ENCODE measurements at places on chromosomes 11 and 22.

DNA sequence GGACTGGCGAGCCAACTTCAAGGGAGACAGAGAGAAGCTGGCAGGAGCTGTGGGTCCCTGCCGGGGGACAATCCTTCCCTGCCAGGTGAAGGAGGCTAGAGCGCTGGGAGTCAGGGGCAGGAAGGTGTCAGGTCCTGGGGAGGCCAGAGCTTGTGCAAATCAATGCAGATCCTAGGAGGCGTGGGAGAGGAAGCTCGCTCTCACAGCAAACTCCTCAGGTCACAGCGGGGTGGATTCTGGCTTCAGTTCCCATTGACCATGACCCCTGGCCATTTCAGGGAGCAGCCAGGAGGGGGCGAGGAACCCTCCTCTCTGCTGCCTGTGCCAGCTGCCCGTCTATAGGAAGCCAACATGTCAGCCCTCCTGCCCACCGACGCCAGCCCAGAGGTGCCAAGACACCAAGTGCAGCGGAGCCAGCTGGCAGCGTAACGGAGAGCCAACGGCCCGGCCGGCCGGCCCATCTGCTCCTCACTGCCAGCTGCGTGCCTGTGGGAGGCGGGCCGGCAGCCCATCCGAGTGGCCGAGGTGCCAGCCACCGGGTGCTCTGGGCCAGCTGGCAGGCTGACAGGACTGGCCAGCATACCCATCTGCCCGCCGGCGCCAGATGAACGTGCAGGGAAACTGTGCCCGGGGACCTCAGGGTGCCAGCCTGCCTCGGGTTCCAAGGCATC is 374.8 kb downstream of the MIAT start:
- peaks cover 10% of the 10 kb centered on the region for H3K27me3 ChIP-seq
- no peaks in the 10 kb centered on the region for H3K36me3 ChIP-seq
- DNase-seq = no peak
- no peak overlapping the region for H3K27ac ChIP-seq

DNA sequence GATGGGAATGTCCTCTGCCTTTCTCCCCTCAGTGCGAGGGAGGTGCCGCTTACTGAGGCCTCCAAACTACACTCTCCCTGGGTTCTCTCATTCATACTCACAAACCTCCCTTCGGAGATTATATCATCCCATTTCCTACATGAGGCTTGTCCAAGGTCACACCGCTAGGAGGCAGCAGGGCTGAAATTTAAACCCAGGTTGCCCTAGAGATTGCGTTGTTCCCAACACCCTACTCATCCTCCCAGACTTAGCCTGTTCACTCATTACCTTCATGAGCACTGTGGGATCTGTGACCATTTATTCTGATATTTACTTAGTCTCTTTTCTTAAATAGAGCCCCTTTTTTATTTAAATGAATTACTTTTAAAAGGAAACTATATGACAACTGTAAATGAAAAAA is 31.1 kb downstream of the SDHAF2 start:
- no peak for DNase-seq
- peaks cover 22% of the 10 kb centered on the region for H3K36me3 ChIP-seq
- peak overlapping the region; percentile 21 for H3K27ac ChIP-seq
- H3K27me3 ChIP-seq = no peaks in the 10 kb centered on the region

DNA sequence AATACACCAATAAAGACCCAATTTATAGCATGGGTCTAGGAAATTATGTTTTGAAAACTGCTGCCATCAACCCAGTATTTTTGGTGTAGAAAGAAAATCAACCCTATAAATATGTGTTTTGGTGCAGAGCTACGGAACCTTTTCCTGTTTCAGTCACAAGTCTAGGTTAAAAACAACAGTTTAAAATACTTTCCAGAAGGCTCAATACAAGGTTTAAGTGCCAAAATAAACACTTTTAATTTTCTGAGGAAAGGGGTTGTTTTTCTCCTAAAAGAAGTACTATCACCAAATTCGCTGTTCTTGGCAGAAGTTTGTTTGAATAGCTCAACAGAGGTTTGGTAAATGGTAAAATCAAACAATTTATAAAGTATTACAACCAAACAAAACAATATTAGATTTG is 201.3 kb downstream of the TMEM135 start:
- H3K36me3 ChIP-seq = peaks cover 7% of the 10 kb centered on the region
- no peak for DNase-seq
- no peak overlapping the region for H3K4me3 ChIP-seq
- H3K4me1 ChIP-seq = no peaks in the 10 kb centered on the region
- no peaks in the 10 kb centered on the region for H3K27me3 ChIP-seq

DNA sequence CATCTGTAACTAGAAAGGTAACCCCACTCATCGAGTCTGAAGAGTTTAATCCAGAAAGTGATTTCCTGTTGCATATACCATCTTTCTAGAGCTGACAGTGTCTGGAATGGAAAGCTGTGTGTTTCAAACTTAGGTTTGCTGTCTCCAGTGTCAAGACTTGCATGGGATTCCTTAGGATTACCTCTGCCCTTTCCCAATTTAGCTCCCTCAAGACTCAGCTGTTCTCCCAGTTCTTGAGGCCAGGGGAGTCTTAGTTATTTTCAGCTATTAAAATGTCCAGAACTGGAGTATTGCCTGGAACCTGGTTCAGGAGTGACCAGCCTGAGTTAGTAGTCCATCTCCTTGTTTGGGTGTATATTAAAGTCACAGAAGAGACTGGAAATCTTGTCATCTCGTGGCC is 25.0 kb upstream of the LDHA start:
- no peak overlapping the region for H3K4me3 ChIP-seq
- H3K27ac ChIP-seq = no peak overlapping the region
- H3K27me3 ChIP-seq = no peaks in the 10 kb centered on the region
- H3K4me1 ChIP-seq = no peaks in the 10 kb centered on the region

- H3K4me3 ChIP-seq = no peak overlapping the region
- H3K27me3 ChIP-seq = peaks cover 5% of the 10 kb centered on the region
- H3K27ac ChIP-seq = no peak overlapping the region
- no peaks in the 10 kb centered on the region for H3K36me3 ChIP-seq
These were observed 29.9 kb downstream of the PIWIL3 start for GRCh38 chr22:24744638-24745037.

DNA sequence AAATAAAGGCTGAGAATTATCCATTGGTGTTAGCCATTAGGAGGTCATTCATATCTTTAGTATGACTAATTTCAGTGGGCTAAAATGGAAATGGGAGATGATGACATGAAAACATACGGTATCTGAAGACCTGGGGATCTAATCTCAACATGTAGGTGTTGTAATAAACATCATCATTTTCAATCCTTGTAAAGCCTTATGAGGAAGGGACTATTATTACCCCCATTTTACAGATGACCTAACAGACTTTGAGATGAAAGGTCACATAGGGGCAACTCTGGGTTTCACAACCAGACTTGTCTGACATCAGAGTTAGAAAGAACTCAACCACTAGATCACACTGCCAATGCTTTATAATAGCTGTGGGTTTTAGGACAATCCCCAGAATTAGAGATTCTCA is 34.8 kb upstream of the TMEM135 start:
- no peaks in the 10 kb centered on the region for H3K4me1 ChIP-seq
- H3K27me3 ChIP-seq = peaks cover 7% of the 10 kb centered on the region
- H3K4me3 ChIP-seq = no peak overlapping the region
- no peak for DNase-seq

DNA sequence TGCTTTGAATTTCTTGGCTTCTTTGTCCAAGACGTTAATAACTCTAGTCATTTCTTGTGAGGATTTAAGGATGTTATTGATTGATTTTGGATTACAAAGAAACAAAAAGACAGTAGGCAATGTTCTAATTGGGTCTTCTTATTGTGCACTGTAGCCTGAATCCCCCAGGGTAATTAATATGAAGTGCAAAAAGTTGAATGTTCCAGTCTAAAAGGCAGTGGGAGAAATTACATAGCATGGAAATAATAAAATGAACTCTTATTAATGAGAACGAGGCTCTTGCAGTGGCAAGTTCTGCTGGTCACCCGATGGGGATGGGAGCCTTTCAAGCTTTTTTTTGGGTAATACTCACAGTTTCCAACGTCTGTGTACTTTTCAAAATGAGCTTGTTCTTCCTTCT is 45.6 kb downstream of the UBASH3B start:
- H3K27ac ChIP-seq = no peak overlapping the region
- H3K36me3 ChIP-seq = no peaks in the 10 kb centered on the region
- no peak for DNase-seq
- peaks cover 7% of the 10 kb centered on the region for H3K27me3 ChIP-seq

Data from memory B cell (primary cell).